Activated CD4-positive, alpha-beta memory T cell treated with anti-CD3 and anti-CD28 coated beads for 36 hours (primary cell): ENCODE measurements at places on chromosomes 2 and 18.

GRCh38 chr2:121052521-121052920 lies 232.5 kb downstream of the TFCP2L1 start:
- DNase-seq: no peak

DNA sequence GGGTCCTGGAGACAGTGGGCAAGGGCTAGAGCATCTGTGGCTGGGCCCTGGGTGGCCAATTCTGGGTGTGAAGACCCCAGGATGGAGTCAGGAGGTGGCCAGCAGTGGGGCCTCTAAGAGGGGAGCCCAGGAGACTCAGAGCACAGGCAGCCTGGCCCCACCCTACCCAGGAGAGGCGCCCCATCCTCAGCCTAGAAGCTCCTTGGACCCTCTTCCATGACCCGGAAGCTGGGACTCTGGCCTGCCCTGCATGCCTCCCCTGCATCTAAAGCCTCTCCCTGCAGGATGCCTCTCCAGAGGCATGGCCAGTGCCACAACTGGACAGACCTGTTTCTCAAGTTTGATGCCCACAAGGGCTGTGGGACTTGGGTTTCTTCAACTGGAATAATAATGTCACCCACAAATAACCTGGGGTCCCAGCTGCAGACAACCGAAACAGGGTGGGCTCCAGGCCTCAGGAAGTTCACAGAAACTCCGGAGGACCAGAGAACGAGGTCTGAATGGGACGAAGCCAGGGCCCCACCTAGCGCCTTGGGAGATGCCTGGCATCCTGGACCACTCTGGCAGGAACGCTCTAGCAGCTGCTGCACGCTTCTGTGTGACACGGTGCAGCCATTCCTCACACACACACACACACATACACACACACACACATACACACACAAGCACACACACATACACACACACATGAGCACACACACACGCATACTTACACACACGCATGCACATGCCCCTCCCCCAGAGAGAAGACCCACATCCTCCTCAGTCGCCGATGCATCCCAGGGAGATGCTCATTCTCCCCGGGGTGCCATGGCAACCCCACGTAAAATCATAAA lies 16.4 kb downstream of the KCNIP3 start:
- no peak for DNase-seq

- no peak for DNase-seq
Observed at GRCh38 chr2:85265304-85265703, 62.5 kb downstream of the TGOLN2 start.

DNA sequence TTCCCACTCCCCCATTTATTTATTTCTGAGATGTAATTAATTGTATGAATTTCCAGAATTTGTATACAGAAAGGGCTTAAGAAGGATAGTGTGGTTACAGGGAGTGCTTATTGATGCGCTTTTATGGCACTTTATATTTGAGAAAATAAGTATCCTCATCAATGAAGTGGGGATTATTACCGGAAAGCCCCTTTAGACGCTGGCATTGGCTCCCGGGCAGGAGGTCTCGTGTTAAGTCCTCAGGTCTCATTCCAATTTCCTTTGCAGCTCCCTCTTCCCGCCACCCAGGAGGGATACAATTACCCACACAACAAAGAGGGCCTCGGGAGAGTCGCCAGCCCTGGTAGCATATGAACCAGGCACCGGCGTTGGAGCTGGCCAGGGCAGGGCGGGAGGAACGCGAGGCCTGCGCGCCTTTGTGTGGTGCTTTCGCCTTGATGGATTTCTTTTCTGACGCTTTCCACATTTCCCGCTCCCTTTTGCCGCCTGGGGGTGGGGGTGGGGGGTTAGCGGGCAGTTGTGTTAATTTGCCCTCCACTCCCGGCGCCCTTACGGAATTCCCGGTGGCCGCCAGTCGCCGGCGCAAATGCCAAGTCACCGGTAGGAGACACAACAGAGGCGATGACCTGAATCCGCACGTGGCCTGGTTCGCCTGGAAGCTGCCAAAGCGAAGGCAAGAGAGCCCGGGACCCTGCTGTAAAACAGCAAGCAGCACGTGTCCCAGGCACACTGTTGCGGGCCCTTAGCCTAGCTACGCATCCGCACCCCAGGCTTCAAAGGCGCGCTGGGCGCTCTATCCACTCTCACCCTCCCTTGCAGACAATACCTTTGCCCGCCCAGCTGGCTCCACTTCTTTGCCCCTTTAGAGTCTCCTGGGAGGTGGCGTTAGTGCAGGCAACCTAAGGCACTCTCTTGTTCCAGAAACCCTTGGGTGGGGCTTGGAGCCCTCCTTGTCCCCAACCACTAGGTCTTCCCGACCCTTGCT lies 3.3 kb downstream of the GAD1 start:
- peak; percentile 25 for DNase-seq

GRCh38 chr2:142041105-142041504 lies 89.7 kb downstream of the LRP1B start:
- DNase-seq: no peak

DNA sequence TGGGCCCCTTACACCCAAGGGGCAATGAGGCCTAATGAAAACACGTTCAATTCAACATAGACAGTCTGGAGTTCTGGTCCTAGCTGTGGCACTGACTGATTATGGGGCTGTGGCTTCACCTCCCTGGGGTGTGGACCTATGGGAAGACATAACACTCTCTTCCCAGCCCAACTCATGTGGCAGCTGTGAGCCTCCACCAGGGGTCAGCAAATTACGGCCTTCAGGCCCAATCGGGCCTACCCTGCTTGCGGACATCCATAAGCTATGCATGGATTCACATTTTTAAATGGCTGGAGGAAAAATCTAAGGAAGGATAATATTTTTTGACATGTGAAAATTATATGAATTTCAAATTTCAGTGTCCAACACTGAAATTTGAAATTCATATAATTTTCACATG lies 101.3 kb downstream of the LOXHD1 start:
- peak; percentile 11 for DNase-seq

DNA sequence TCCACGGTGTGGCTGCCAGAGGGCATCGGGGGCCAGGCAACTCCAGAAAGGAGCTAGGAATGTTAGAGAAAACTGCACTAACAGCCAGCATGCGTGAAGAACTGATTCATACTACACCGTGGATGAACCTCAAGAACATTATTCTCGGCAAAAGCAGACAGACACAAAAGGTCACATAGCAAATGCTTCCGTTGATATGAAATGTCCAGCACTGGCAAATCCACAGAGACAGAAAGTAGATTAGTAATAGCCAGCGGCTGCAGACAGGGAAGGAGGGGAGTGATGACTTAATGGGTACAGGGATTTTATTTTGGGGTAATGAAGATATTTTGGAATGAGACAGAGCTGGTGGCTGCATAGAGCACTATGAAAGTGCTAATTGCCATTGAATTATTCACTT lies 37.4 kb downstream of the SCTR start:
- no peak for DNase-seq

DNA sequence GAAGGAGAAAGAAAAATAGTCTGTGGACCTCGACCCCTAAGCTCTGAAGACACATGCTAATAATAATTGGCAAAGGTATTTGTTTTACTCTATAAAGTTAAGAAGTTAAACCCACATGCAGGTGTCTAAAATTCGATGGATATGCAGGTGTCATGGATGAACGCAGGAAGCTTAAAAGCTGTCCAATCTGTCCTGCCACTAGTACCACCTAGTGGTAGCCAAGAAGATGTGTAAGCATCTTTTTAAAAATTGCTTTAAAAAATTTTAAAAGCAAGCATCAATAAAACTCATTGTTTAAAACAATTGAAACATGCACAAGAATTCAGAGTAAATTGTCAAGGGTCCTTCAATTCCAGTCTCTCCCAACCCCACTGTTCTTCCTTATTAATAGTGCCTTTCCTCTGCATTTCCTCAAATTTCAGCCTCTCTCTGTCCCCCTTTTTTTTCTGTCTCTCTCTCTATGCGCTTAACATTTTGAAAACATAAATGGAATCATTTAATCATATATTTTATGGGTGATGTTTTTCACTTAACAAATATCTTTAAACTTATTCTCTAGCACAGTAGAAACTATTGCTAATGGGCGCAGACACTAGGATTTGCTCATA lies 30.6 kb upstream of the PPP3R1 start:
- no peak for DNase-seq

- no peak for DNase-seq
Observed at GRCh38 chr2:143524119-143524553, 394.9 kb downstream of the ARHGAP15 start.

DNA sequence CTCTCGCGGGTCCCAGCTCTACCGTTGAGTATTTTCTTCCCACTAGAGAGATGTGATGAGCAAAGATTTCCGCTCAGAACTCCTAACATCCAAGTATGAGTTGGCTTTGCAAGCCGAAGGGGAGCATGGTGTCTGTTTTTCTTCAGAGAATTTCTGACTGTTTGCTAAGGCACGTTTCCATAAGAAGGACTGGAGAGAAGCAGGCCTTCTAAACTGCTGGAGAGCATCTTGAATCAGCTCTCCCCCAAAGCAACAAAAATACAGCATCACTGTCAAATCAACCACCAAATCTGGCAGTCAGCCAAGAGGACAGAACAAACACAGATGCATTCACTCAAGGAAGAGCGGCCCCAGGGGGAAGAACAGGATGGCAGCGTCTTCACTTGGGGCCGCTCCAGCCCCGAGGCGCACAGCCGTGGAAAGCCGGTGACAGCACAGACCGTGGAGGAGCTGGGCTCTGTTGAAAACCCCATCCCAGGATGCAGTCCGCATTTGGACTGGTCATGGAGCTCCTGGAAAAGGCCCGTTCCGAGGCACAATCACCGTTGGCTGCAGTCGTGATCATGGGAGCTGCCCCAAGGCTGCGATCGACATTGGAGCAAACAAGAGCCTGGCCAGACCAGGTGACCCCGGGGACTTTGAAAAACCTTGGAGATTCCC lies 101.4 kb downstream of the NFATC1 start:
- DNase-seq: no peak

DNA sequence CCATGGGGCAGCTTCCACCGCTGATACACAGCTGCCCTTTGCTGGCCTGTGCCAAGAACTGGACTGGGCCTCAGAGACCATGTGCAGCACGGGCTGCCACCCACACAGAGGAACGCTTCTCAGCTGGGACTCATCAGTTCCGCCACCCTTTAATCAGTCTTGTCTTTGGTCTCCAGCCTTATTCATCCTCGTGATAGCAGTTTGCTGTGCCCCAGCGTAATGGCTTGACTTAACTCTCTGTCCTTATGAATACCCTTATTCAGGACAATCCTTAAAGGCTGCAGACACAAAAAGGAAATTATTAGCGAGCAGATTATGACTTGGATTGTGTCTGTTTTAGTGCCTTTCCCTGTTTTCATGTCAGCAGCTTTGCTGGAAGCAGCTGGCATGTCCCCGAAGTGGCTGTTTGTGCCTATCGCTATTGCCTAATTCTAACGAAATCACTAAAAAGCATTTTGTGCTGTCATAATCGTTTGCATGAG lies 108.9 kb upstream of the DAPL1 start:
- DNase-seq: no peak

DNA sequence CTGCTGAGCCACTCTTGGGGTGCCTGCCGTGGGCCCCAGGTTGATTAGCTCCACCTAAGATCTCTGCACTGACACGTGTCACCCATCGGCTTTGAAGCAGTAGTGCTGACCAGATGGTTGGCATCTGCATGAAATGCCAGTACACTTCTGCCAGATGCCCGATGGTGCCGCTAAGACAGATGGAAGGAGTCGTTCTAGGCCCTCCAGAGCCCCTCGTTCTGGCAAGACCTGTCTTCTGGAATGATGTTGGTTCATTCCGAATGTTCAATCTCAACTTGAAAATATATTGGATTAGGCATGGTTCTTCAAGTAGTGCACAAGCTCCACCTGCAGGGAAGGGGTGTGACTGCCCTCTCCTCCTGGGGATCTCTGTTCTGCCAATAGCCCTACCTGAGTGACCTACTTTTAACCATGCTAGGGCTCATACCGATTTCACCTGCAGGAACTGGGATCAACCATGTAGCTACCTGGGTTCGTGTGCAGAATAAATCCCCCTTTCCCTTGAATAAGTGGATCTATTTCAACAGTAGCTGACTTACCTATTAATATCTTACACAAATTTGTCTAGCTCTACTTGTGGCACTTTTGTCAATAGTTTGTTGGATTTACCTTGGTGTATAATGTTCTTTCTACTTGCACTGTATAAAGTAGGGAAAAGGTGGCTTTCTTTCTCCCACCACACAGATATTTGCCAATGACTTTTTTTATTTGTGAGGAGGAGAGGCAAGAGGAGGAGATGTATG lies 342.6 kb downstream of the CTNNA2 start:
- no peak for DNase-seq

DNA sequence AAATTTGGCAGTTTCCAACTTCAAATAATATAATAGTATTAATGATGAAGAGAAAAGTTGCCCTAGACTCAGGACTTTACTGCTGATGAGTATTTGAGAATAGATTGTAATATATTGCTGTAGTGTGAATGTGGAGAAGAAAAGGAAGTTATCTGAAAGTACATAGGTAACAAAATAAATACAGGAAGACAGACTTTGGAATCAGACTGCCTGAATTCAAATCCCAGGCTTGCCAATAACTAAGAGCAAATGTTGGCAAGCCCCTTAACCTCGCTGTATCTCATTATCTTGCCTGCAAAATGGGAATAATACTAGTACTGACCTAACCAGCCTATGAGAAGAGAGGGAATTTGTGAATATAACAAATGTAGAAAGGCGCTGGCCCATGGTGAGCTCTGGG lies 765.2 kb upstream of the ID2 start:
- DNase-seq: no peak

DNA sequence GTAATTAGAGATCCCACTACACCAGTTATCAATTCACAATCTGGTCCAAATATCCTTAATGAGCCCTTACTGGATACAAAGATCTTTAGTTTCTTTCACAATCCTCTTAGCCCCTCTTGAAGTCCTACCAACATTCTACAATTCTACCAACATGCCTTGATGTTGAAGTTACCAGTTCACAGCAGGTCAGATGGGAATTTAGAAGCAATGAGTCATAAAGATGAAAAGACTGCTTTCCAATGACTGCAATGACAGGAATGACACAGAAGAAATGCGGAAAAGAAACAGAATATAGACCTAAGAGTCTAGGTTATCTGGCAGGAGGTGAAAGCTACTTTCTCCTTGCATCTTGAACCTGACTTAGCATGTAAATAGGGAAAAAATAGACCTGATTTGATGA lies 24.5 kb downstream of the RTTN start:
- DNase-seq: no peak

- DNase-seq: no peak
Observed at GRCh38 chr2:69811591-69811990, 17.9 kb upstream of the GMCL1 start.
